Activated CD4-positive, alpha-beta memory T cell treated with anti-CD3 and anti-CD28 coated beads for 36 hours (primary cell): ENCODE measurements at places on chromosomes 7 and 10. TPM values are rescaled to one million over a fixed set of nuclear protein-coding genes. Genes with fewer than 3 reads are reported as not detected.

TBXAS1 gene
- 5.3 TPM for total RNA-seq

DNA sequence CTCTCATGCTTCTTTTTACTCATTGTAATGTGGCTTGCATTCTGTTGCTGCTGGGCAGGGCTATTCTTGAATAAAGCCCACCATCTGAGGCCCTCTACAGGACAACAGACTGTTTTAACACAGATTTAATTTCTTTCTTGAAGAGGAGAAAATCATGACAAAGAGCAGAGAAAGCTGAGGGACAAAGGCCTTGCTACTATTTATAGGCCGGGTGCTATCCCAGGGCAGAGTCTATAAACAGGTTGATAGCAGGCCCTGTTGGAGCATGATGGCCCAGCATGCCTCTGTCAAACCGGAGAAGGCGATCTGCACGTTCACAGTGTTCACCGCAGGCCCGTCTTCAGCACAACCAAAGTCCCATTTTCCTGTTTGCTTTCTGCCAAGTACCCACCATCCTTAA, 3.0 kb downstream of the VIPR2 start:
- DNase-seq: no peak

DNA sequence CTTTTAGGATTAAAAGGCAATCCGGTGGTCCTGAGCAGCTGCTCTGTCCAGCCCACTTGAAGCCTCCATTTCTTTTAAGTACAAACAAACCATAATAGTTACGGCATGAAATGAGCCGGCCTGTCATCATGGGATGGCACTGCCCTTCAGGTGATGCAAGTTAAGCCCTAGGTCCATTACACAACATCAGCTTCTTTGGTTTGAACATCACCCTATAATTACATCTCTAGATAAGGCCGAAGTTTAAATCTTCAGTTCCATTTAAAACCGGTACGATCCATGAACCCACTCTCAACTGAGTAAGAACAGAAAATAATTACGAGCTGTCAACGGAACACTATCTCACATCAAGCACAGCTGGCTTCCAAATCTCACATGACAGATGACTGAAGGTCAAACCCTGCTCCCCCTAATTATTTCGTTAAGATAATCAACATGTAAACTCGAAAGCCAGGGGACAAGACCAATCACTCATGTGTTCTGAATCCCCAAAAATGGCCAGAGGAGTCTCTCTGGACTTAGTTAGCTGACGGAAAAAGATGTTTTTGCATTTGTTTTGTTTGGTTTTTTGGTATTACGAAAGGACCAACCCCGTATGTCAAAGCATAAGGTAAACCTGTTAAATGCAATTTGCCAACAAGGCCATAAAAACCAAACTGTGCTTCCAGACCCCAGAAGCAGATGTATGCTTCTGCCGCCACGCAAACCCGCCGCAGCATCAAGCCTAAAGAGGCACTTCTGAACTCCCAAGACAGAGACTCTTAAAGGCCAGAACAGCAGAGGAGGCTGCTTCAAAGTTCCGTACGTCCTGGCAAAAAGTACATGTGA, 10.8 kb downstream of the GNA12 start:
- no peak for DNase-seq

ADRA2A gene
- not detected for total RNA-seq

DNA sequence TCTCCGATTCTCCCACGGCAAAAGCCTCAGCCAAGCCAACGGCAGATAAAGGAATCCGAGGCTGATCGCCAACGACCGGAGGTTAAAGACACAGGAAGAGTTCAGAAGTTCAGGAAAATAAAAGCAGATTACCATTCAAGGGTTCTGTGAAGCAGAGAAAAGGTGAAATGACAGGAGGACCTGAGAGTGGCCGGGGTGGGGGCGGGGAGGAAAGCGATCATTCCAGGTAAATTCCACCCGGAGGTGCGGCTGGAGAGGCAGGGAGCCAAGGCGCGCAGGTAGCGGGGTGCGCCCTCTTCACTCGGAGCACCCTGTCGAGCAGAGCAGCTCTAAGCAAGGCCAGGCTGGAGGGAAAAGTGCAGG, 35.3 kb upstream of the SEPHS1 start:
- no peak for DNase-seq

GRCh38 chr10:23370106-23370505, 25.5 kb upstream of the C10orf67 start:
- no peak for DNase-seq

GRCh38 chr10:12194752-12195271, 879 bp downstream of the NUDT5 start:
- peak; percentile 60 for DNase-seq

GRCh38 chr10:86022906-86023305, 343.7 kb downstream of the GRID1 start:
- no peak for DNase-seq

DNA sequence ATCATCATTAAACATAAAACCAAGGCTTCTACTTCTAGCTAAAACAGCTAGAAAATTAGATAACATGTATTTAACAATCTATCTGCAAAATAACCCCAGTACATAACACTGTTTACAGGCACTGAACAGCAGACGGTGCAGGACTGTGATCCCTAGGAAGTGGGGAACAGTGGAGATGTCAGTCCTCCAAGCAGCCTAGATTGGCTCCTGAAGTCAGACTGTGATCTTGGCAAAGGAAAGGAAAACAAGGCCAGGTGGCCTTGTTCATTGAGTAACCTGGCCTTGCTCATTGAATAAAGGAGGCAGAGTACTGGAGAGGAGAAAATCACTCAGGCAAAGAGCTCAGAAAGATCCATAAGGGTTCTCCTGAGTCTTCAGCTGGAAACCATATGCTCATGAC, 77.7 kb upstream of the DIP2C start:
- no peak for DNase-seq

DCLRE1A gene
- total RNA-seq: 16.6 TPM
